RCC 7860 (cell line): ENCODE measurements at places on chromosomes 2 and 18.

DNA sequence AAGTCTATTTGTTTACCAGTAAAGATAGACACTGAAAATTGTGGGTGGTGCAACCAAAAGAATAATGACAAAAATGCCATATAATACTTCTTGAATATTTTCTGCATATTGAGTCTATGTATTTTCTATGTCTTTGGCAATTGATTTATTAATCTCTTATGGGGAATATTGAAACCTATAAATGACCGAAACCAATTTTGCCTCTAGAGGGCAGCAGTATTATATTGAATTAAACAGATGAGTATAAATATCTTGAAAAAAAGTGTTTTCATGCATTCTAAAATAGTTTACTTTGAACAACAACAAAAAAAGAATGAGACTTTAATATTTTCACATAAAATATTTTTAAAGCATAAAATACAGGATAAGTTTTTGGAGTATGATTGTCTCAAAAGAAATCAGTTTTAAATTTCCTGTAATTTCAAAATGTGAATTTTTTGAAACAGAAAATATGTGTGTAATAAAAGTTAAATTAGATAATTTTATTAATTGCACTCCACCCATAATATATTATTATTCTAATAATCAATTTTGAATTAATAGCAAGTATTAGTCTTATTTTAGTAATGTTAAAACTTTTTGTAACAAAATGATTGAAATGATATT is 49.9 kb upstream of the CALCRL start:
- DNase-seq, result no peak

- DNase-seq, result no peak
These were observed 19.0 kb downstream of the DYNC1I2 start for GRCh38 chr2:171706152-171706803.

GRCh38 chr2:121955426-121955825 is 200.0 kb downstream of the TSN start:
- DNase-seq, result no peak

GRCh38 chr2:190216829-190217228 is 102.8 kb downstream of the HIBCH start:
- no peak for DNase-seq

DNA sequence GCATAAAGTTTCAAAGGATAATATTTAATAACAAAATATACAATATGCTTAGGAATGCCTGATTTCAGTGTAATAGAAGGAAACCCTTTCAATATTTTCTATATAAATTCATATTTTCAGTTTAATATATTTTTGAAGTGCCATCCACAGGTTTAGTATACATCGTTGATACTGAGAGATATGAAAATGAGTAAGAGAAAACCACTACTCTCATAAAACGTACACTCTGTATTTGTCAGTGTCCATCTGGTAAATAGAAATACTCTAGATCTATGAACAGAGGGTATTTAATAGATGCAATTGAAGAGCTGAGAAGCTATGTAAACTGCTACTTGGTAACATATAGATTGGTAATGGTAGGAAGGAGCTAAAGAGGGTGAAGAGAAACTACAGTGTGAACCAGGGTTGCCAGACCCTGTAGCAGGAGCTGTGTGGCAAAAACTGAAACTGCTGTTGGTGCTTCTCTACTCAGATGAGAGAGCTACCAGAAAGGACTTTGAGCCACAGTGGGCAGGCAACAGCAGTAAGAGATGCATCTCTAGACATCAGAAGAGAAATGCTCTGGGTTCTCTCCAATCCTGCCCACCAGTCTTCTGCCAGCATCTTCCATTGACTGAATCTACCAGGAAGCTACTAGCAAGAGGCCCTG is 187.4 kb downstream of the CCDC102B start:
- DNase-seq, result no peak

GRCh38 chr18:23049698-23050373 is 85.4 kb upstream of the CABLES1 start:
- no peak for DNase-seq

- peak; percentile 30 for DNase-seq
These were observed 71.7 kb downstream of the TPGS2 start for GRCh38 chr18:36757081-36757480.

- peak; percentile 16 for DNase-seq
These were observed 18.3 kb downstream of the ERBB4 start for GRCh38 chr2:212520340-212520739.

- DNase-seq, result no peak
These were observed 786.2 kb upstream of the FANCL start for GRCh38 chr2:59027320-59027719.
